Activated naive CD4-positive, alpha-beta T cell (primary cell): ENCODE measurements at places on chromosomes 3 and 15.

DNA sequence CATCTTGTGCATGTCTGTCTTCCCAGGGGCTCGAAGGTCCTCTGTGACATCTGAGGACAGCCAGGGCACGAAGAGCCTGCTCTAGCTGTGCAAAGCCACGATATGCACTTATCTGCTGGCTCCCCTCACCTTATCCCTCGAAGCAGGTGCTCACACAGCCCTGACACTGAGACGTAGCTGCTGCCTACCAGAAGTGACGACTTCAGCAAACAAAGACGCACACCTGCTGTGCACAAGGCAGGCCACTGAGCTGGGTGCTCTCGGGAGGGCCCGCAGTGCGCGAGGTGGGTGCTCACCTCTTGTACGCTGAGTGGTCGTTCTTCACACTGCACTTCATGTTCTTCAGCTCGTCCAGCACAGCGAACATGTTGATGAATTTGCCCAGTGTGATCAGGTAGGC lies 37.3 kb downstream of the CYFIP1 start:
- DNase-seq = no peak

DNA sequence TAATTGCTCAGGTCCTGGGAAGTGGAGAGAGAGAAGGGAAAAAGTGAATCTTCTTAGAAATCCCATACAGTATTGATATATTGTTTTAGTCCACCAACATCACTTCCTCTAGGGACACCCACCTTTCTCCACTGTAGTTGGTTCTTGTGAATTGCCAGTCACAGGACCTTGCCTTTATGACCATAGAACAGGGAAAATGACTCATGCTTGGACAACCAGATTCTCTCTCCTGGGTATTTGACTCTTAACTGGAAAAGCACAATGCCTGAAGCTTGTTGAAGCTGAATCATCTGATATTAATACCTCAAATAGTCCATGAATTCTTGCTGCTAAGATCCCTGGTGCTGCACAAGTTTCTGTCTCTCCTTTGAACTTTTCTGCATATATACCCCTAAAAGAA lies 32.5 kb upstream of the DCLK3 start:
- DNase-seq = no peak

DNA sequence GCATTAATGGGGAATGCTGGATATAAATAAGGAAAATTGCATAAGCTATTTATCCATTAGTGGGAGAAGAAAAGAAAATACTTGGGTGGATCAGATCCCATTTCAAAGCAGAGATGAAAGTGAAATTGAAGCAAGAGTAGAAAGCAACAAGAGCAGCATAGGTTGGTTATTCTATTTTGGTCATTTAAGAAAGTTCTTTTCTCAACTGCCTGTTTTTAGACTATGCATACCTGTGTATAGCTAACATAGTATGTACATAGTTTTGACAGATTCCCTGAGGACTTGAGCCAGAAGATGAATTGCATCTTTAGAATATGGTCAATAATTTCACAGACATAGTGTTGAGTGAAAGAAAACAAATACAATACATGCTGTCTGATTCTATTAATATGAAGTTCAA lies 29.0 kb upstream of the DENND4A start:
- no peak for DNase-seq

DNA sequence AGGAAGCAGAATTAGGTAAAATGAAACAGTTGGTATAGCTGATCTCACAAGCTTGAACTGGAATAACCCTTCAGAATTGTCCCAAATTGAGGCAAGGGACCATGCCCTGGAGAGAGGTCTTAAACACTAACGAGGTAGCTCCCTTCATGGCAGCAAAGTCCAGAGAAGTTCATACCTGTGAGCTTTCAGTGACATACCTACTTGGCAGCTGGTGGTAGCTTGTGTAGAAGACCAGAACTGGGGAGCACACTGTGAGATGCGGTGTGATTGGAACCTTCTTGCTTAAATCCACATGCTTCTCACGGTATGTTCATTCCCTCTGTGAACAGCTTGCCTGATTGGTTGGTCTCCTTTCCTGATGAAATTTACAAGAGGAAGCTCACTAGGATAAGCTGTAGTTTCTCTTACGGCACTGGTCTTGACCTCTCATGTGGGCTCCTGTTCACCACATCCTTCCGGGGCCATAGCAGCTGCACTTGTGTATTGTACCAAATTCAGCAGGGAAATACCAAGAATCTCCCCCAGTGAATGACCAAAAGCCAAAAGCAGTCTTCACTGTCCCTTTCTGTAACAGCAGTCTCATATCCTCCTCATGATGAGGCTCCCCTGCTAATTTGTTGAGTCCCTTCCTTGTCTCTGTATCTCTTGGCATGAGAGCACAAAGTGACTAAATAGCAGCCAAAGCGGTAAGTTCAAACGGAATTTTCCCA lies 483.7 kb upstream of the FRG2C start:
- no peak for DNase-seq

DNA sequence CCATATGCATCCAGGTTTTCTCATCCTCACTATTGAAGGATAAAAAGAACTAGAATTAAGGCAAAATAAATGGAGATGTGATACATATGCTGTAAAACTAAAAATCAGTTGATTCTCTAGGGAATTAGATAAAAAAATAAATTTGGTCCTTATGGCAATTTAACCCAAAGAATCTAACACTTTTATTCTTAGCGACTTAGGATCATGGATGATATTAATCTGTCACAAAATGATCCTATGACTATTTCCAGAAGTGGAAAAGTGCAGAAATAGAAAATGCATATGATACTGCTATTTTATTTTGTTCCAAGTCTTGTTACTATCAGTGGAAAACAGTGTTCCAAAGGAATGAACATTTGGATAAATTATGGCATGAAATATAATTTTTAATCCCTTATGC lies 746.3 kb downstream of the ROBO2 start:
- no peak for DNase-seq

- DNase-seq = no peak
These were observed 218.5 kb upstream of the CMC1 start for GRCh38 chr3:28022916-28023315.

- DNase-seq = no peak
These were observed 94.9 kb upstream of the AADACL2 start for GRCh38 chr3:151638555-151639417.

DNA sequence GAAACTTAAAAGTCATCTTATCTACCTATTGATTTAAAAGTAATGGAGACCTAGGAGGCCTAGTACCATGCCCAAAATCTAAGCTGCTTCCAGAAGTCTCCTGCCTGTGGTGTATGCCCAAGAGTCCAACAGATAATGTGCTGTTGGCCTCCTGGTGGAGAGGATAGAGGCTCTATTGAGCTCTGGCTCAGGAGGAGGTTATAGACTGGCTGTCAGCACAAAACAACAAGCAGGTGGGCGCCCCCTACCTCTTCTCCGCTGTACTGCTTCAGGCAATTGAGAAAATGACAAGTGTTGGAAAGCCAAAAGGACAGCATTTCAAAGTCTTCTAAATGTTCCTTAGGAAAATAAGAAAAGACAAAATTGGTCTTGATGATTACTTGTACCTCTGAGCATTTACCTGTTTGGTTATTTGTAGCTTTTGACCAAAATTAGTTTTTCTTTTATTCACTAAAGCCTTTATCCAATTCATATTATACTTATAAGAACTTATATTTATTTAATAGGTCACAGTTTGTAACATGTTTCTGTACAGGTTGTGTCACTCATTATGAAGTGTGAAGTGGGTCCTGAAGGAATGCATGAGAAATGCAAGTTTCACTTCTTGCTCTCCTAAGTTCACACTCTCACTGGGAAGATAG lies 17.2 kb upstream of the GNB5 start:
- peak; percentile 54 for DNase-seq

GRCh38 chr3:72116226-72116625 lies 331.3 kb upstream of the PROK2 start:
- DNase-seq = no peak

DNA sequence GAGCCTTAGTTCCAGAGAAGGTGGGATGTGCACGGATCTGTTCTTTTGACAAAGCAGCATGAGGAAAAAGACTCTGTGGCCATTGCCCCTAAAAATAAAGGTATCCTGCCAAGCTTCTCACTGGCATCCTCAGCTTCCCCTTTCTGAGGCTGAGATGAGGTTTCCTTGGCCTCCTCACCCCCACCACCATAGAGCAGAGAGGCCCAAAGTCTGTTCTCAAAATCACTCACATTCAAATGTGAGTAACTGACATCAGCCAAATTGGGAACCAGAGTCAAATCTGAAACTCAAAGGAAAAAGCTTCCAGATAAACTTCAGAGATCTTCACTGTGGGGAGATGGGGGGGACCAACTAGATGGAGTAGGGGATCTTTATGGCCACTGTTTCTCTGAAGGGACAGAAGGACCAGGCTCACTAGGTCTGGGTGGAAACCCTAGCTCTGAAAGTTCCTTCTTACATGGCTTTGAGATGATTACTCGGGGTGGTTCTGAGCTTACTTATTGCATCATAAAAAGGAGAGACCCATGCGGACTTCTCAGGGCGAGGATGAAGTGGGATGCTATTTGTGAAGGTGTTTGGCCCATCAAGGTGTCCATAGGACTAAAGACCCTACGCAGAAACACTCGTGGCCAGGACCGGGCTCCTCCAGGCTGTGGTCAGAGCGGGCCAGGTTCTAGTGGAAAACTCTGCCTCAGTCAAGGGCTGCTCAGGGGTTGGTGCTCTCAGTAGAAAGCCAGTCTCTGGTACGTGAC lies 61.5 kb upstream of the MEF2A start:
- DNase-seq = no peak

DNA sequence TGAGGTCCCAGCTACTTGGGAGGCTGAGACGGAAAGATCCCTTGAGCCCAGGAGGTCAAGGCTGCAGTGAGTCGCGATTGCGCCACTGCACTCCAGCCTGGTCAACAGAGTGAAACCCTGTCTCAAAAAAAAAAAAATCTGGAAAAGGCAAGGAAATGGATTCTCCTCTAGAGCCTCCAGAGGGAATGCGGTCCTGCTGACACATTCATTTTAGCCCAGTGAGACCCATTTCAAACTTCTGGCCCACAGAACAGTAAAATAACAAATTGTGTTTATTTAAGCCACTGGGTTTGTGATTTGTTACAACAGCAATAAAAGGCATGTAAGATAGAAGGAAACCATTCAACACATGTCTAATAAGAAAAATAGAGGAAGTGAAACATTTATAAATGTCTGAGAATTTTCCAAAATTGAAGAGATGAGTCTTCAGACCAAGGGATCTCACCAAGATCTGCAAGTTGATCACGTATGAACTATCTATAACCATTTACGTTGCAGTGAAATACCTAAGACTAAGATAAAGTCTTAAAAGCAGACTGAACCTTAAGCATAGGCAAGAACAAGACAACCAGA lies at the start of gene HTR3E:
Gene HTR3E, plus strand, starts transcription at position 254 of the 573 bp plus-strand sequence. CDS start 466 bp downstream, outside the sequence.
- DNase-seq = no peak

DNA sequence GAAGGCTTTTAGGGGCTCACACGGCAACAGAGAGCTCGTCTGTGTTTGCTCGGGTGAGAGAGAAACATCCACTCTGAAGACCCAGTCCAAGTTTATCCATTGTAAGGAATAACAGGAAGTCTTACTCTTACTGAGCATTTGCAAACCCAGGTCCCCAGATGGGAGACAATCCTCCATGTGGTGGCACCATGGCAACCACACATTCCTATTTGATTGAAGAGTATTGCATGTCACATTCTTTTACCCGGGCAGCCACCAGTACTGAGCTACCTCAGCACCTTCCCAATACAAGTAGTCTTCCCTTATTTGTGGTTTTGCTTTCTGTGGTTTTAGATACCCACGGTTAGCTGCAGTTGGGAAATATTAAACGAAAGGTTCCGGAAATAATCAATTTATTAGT lies 302.9 kb upstream of the RASGRP1 start:
- DNase-seq = no peak

GRCh38 chr3:55937301-55937700 lies 450.2 kb upstream of the WNT5A start:
- no peak for DNase-seq

GRCh38 chr15:81516012-81516411 lies 142.0 kb upstream of the TMC3 start:
- no peak for DNase-seq

GRCh38 chr15:19973718-19974117 lies 567.9 kb downstream of the GOLGA6L6 start:
- no peak for DNase-seq
